ENCODE measurements at places on chromosomes 13 and 19.

- no peak for DNase-seq
Measured at GRCh38 chr13:48070942-48071341, 24.0 kb downstream of the MED4 start.

GRCh38 chr13:104086210-104086609 lies 1020.0 kb upstream of the SLC10A2 start:
- DNase-seq = no peak

GRCh38 chr19:16942583-16942982 lies 53.8 kb downstream of the F2RL3 start:
- DNase-seq = no peak

DNA sequence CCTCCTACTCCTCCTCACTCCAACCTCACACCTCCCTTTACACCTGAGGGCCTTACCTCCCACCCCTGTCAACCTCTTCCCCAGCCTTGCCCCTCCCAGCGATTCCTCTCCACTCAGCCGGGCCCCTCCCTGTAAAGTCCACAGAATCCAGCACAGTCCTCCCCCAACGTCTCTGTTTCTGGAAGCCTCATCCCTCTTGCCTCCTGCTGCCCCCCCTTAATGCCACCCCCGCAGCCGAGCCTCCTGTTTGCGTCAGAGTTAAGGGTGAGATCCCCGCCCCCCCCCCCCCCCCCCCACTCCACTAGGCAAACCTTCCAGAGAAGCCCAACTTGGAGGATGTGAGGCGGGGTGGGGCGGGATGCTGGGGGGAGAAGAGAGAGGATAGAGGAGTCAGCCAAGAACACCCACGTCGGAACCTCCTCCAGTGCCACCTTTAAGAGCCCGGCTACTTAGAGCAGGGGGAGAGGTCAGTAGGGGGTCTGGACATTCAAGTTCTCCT lies 2.1 kb downstream of the UNC13A start:
- DNase-seq = peak; percentile 41

DNA sequence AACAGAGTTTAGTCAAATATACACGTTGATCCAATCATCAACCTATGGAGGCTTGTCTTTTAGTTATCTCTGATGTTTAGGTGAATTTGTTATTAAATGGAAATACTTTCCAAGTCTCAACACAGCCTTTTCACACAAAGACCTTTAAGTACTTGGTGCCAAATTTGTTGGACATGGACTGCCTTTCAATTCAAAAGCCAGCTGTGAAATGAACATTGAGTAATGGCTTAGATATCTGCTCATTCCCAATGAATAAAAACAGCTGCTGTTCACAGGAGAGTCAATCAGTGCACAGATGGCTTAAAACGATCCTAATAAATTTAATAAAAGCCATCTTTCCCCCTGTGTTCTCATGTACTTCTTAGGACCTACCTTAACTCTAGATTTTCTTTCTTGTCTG lies 19.9 kb upstream of the DHRS12 start:
- DNase-seq = no peak

DNA sequence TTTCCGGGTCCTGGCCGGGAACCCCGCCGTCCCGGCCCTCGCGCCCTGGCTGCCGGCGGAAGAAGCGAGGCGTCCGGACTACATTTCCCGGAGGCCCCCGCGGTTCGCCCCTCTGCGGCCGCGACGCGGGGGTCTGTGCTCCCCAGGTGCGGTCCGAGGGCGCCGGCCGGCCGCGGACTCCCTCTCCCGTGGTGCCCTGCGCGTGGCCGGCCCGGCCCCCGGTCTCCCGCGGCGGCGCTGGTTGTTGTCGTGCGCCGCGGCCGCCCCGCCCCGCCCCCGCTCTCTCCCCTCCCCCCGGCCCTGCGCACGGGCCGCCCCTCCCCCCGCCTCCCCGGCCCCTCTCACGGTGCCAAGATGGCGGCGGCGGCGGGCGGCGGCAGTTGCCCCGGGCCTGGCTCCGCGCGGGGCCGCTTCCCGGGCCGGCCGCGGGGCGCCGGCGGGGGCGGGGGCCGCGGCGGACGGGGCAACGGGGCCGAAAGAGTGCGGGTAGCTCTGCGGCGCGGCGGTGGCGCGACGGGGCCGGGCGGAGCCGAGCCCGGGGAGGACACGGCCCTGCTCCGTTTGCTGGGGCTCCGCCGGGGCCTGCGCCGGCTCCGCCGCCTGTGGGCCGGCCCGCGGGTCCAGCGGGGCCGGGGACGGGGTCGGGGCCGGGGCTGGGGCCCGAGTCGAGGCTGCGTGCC lies at the start of gene KMT2B:
TSS of gene KMT2B (plus strand) at position 339 of the 680 bp plus-strand sequence. CDS start at position 355, 16 bp downstream.
- no peak for DNase-seq

DNA sequence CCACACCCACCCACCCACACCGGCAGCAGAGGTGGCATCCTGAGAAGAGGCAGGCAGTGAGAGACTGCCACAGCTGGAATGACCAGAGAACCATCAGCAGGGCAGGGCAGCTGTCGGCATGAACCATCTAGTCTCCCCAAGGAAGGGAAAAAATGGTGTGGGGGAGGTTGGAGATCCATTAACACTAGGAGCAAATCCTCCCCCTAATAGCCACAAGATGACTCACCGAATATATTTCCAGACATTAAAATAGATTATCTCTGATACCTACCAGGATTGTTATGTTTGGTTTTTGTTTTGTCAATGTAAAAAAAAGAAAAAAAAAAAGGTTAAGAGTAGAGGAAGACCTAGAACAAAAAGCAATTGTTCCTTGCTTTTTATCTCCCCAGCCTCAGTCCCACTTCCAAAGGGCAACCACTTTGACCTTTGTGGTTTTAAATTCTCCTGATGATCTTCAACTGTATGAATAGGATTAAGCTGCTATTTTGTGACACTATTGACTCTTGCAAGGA lies 34.2 kb downstream of the THSD1 start:
- no peak for DNase-seq

Measured in heart right ventricle (tissue), 16 donors.